ENCODE measurements at places on chromosomes 4 and X.

DNA sequence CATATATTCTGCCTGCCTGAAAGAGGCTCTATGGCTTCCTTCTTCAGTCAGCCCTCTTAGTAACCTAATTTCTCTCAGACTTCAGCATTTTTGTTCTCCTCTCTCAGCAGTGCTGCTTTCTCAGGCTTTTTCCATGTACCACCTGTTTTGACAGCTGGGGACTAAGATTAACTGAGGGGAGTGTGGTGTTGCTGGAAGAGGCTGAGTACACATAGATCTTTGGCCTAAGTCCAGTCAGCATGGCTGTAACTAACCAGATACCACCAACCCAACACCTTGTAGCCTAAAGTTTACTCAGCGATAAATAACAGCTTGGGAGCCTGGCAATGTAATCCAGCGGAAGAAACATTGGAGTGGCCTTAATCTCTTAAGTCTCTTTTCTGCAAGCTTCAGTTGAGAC, 85.5 kb downstream of the RTL3 start:
- H3K4me1 ChIP-seq, result no peaks in the 10 kb centered on the region
- H3K4me3 ChIP-seq, result no peak overlapping the region
- no peak for DNase-seq
- no peak overlapping the region for H3K27ac ChIP-seq
- no peaks in the 10 kb centered on the region for H3K36me3 ChIP-seq

- no peak overlapping the region for H3K27ac ChIP-seq
- H3K4me1 ChIP-seq, result no peaks in the 10 kb centered on the region
- H3K27me3 ChIP-seq, result peaks cover 27% of the 10 kb centered on the region
- H3K36me3 ChIP-seq, result no peaks in the 10 kb centered on the region
- DNase-seq, result no peak
- H3K4me3 ChIP-seq, result no peak overlapping the region
These were observed 44.1 kb upstream of the SH3RF1 start for GRCh38 chr4:169314906-169315305.

- peaks cover 13% of the 10 kb centered on the region for H3K36me3 ChIP-seq
- H3K4me1 ChIP-seq, result no peaks in the 10 kb centered on the region
- H3K27me3 ChIP-seq, result peaks cover 22% of the 10 kb centered on the region
- H3K27ac ChIP-seq, result no peak overlapping the region
These were observed 55.7 kb upstream of the EOLA2 start for GRCh38 chrX:149993989-149994388.

- H3K4me3 ChIP-seq, result no peak overlapping the region
- no peak overlapping the region for H3K27ac ChIP-seq
- no peak for DNase-seq
- H3K36me3 ChIP-seq, result no peaks in the 10 kb centered on the region
- peaks cover 6% of the 10 kb centered on the region for H3K27me3 ChIP-seq
These were observed 44.0 kb upstream of the PRKG2 start for GRCh38 chr4:81258841-81259550.

GRCh38 chr4:57059890-57060716, 50.1 kb downstream of the IGFBP7 start:
- no peak overlapping the region for H3K27ac ChIP-seq
- H3K4me3 ChIP-seq, result no peak overlapping the region
- H3K36me3 ChIP-seq, result no peaks in the 10 kb centered on the region

DNA sequence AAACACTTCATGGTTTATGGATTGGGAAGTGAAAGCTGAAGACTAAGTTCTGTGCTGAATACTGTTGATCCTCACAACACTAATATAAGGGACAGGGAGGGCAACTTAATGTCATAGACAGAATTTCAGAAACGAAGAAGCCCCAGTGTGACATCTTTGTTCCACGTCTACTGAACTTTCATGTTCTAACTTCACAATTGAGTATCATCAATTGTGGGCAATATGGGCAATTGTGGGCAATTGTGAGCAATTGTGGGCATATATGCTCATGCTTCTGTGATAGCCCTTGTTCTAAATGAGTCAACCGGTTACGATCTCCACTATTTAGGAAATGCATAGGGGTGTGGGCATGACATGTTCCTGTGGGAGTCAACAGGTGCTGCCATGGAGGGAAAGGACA, 33.7 kb downstream of the CYBB start:
- no peaks in the 10 kb centered on the region for H3K36me3 ChIP-seq
- DNase-seq, result no peak
- peaks cover 56% of the 10 kb centered on the region for H3K27me3 ChIP-seq
- no peak overlapping the region for H3K27ac ChIP-seq

- H3K4me3 ChIP-seq, result no peak overlapping the region
- H3K4me1 ChIP-seq, result peaks cover 35% of the 10 kb centered on the region
These were observed 9.4 kb downstream of the CHST7 start for GRCh38 chrX:46582966-46583365.
